ENCODE measurements at places on chromosomes 11 and 22. TPM values are rescaled to one million over a fixed set of nuclear protein-coding genes. Genes with fewer than 3 reads are reported as not detected.

OSBP2 gene
- 1.3 TPM for polyA plus RNA-seq

- no peak for DNase-seq
Observed at GRCh38 chr11:133163463-133164419, 368.6 kb downstream of the OPCML start.

STT3A gene
- 69.8 TPM for polyA plus RNA-seq

- DNase-seq: no peak
Observed at GRCh38 chr22:20186183-20186870, 35.5 kb upstream of the CCDC188 start.

- DNase-seq: peak; percentile 24
Observed at GRCh38 chr11:112321501-112322172, 61.0 kb upstream of the PLET1 start.

DNA sequence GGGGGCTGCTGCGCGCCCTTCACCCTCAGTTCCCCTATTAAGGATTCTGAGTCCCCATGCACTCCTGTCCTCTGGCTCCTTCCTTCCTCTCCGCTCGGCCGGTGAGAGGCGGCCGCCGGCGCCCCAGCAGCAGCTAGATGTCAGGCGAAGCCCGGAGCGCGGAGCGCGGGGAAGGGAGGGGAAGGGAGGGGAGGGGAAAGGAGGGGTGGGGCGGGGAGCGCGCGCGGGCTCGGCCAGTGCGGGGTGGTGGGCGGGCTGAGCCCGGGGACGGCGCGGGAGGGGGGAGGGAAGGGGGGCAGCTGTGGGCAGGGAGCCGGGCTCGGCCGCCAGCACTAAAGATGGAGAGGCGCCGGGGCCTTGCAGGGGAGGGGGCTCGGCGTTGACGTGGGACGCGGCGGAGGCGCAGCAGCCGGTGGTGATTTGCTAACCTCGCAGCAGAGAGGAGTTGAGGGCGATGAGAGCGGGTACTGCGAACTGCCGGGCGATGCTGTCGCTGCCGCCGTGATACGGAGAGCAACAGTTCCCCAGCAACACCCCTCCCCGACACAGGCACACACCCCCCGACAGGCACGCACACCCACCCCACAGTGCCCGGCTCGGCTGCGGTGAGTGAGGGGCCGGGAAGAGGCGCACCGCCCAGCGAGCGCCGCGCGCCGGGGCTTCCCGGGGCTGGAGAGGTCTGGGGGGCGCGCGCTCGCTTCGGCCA is at the start of gene ZBTB16:
Gene ZBTB16 (plus strand): TSS at position 434 of the 706 bp plus-strand sequence. CDS start 3,590 bp downstream, outside the sequence.
- DNase-seq: peak; percentile 91
